ENCODE measurements at places on chromosomes 6 and 20. TPM values are rescaled to one million over a fixed set of nuclear protein-coding genes. Genes with fewer than 3 reads are reported as not detected.

DNA sequence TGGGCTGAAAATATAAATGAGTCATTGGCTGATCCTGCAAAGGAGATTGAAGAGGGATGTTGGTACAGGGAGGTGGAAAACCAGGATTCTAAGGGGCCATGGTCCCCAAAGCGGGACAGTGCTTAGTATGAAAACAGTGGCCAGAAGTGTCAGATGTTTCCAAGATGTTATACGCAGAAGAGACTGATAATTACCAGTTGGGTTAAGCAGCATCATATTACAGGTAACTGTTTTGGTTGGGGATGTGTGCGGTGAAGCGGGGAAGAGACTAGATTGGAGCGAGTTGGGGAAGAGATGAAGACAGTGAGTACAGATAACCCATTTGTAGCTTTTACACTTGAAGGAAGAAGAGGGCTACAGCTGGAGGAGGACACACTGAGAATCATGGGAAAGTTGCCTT is 80.8 kb downstream of the PLEKHG1 start:
- H3K4me3 ChIP-seq: no peak overlapping the region
- H3K4me1 ChIP-seq: peaks cover 7% of the 10 kb centered on the region
- H3K27me3 ChIP-seq: no peaks in the 10 kb centered on the region
- H3K27ac ChIP-seq: no peak overlapping the region

- H3K27me3 ChIP-seq: no peaks in the 10 kb centered on the region
- H3K36me3 ChIP-seq: no peaks in the 10 kb centered on the region
- DNase-seq: no peak
- no peak overlapping the region for H3K4me3 ChIP-seq
Measured at GRCh38 chr6:20978151-20978614, 443.9 kb downstream of the CDKAL1 start.

DNA sequence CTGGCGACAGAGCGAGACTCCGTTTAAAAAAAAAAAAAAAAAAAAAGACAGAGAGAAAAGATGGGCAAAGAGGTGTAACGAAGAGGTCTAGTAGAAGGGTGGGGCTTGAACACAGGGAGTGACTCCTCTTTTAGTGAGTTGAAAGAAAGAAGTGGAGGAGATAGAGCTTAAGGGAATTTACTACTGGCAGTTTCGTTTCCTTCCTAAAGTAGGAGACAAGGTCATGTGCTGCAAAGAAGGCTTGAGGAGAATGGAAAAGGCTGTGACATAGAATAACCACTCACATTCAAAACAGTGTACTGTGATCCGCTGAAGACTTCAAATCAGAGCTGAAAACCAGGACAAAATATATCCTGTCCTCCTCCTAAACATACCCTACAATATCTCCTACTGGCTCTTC is 63.8 kb upstream of the EIF2S2 start:
- H3K36me3 ChIP-seq: no peaks in the 10 kb centered on the region
- H3K4me3 ChIP-seq: no peak overlapping the region
- no peak for DNase-seq
- H3K4me1 ChIP-seq: no peaks in the 10 kb centered on the region
- H3K27me3 ChIP-seq: no peaks in the 10 kb centered on the region

- peak; percentile 19 for DNase-seq
- H3K27me3 ChIP-seq: no peaks in the 10 kb centered on the region
- H3K36me3 ChIP-seq: no peaks in the 10 kb centered on the region
- no peak overlapping the region for H3K4me3 ChIP-seq
- no peak overlapping the region for H3K27ac ChIP-seq
Measured at GRCh38 chr6:64280569-64280968, 645.0 kb downstream of the PHF3 start.

GRCh38 chr20:23315099-23315498 is 35.5 kb upstream of the NXT1 start:
- no peak for DNase-seq
- peak overlapping the region; percentile 39 for H3K27ac ChIP-seq
- H3K4me1 ChIP-seq: no peaks in the 10 kb centered on the region
- no peak overlapping the region for H3K4me3 ChIP-seq
- H3K27me3 ChIP-seq: no peaks in the 10 kb centered on the region

DNA sequence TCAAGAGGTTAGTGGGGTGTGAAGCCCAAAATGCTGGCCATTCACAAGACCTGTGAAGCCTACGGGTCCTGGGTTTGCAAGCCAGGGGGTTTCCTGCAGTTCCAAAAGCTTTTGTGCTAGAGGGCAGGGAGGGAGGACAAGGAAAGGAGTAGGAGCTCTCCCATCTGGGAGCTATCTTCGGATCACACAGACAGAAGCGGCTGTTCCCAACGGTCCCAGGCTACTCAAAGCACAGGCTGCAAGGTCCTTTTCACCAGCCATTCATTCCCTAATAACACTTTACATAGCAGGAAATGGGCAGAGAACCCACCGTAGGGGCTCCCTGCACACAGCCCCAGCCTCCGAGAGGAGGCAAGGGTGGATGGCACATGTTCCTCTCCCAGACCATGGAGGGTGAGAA is 296.9 kb downstream of the FOXC1 start:
- H3K27me3 ChIP-seq: no peaks in the 10 kb centered on the region
- no peak for DNase-seq
- no peak overlapping the region for H3K27ac ChIP-seq
- no peaks in the 10 kb centered on the region for H3K4me1 ChIP-seq
- no peak overlapping the region for H3K4me3 ChIP-seq

GRCh38 chr6:157600807-157601206 is 219.8 kb downstream of the ZDHHC14 start:
- DNase-seq: no peak
- H3K4me1 ChIP-seq: peaks cover 6% of the 10 kb centered on the region
- no peaks in the 10 kb centered on the region for H3K36me3 ChIP-seq
- no peak overlapping the region for H3K4me3 ChIP-seq
- H3K27me3 ChIP-seq: no peaks in the 10 kb centered on the region

DNA sequence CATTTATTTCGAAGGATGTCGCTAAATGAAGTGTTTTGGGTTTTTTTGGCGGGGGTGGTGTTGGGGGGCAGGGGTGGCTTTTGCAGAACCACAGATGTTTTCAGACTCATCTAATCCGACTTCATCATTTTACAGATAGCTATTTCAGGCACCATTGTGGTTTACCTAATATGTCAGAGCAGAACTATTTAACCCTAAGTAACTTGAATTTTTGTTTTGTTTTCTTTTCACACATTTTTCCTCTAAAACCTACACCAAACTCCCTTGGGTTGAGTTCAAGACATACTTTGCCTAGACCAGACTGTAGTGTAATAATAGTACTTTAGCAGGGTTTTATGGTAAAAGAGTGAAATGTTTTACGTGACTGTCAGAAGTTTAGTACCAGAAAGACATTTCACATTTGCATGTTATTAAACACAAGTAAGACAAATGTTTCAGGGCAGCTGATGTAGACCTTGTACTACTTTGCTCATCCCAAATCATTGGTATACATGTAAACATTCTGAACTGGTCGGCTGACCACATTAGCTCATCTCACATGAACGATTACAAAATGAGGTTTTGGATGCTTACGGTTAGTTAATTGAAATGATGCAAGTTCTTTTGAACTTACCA is 37.7 kb downstream of the MAP3K4 start:
- DNase-seq: no peak
- peak overlapping the region; percentile 32 for H3K27ac ChIP-seq
- H3K27me3 ChIP-seq: no peaks in the 10 kb centered on the region
- H3K4me3 ChIP-seq: no peak overlapping the region
- peaks cover 23% of the 10 kb centered on the region for H3K4me1 ChIP-seq

DNA sequence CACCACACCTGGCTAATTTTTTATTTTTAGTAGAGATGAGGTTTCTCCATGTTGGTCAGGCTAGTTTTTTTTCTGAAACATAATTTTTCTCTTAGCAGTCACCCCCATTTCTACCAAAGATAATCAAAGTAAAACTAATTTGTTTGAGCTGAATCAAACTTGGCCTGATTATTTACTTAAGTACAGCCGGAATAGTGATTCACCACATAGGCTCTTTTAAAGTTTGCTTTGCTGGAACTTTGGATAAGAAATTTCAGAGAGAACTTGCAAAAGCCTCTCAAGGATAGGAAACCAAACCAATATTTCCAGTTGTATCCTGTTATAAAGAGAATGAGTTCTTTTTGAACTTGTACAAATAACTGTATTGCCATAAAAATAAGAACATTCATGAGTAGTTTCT is 105.0 kb upstream of the SYNCRIP start:
- no peaks in the 10 kb centered on the region for H3K27me3 ChIP-seq
- H3K4me1 ChIP-seq: no peaks in the 10 kb centered on the region

- H3K4me1 ChIP-seq: no peaks in the 10 kb centered on the region
- no peaks in the 10 kb centered on the region for H3K36me3 ChIP-seq
- H3K4me3 ChIP-seq: no peak overlapping the region
- DNase-seq: no peak
- H3K27ac ChIP-seq: no peak overlapping the region
Measured at GRCh38 chr6:17408081-17408480, 14.7 kb downstream of the CAP2 start.

DNA sequence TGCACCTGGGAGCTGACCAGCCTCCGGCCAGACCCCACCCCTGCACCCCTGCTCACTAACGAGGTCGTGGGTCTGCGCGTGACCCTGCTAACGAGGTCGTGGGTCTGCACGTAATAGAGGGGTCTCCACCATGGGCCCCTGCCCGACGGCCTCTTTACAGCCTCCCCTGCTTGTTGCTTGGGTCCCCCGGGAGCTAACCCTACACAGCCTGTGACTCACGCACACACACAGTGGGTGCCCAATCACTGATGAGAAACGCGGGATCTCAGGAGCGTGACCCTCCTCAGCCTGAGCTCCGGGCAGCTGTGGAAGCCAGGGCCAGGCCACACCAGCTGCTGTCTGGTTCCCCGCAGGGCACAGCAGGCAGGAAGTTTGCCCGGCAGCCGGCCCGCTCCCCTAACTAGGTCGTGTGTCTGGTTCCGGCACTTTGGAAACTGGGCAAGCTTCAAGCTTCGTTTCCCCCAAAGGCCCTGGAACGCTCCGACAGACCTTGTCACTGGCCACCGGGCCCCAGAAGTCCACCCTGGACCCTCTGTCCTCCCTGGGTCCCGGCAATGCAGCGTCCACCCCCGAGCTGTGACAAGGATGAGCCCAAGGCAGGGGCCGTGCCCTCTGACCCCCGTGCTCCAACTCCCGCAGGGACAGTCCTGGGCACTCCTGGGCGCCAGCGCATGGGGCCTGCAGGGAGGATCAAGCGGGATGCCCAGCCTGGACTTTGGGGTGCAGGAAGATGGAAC is 767 bp downstream of the PTK6 start:
- H3K36me3 ChIP-seq: no peaks in the 10 kb centered on the region
- H3K4me1 ChIP-seq: peaks cover 55% of the 10 kb centered on the region
- peaks cover 10% of the 10 kb centered on the region for H3K27me3 ChIP-seq
- H3K27ac ChIP-seq: peak overlapping the region; percentile 89

DNA sequence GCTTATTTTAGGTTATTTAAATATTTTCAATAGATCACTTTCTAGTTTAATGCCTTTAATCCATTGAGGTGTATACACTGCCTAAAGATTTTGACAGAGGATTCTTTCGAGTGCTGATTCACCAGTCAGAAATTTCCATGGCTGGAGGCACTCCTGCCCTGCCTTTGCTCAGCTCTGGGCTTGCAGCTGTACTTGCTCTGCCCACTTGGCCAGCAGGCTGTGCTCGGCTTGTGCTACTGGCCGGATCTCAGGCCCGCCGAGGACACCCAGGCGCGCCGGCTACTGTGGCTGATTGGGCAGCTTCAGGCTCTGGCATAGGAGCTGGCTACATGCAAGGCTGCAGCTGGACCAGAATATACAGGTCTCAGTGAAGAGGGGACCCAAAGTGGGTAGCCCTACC is 675.1 kb upstream of the MMS22L start:
- no peak overlapping the region for H3K4me3 ChIP-seq
- H3K4me1 ChIP-seq: no peaks in the 10 kb centered on the region
- no peaks in the 10 kb centered on the region for H3K27me3 ChIP-seq
- no peak for DNase-seq
- H3K27ac ChIP-seq: no peak overlapping the region

GRCh38 chr6:71333697-71334096 is 45.1 kb downstream of the OGFRL1 start:
- DNase-seq: no peak
- H3K27me3 ChIP-seq: no peaks in the 10 kb centered on the region
- no peak overlapping the region for H3K27ac ChIP-seq
- no peak overlapping the region for H3K4me3 ChIP-seq

GRCh38 chr6:21594416-21595281 is 1.1 kb downstream of the SOX4 start:
- peak overlapping the region; percentile 98 for H3K27ac ChIP-seq
- peak overlapping the region; percentile 97 for H3K4me3 ChIP-seq
- H3K27me3 ChIP-seq: no peaks in the 10 kb centered on the region

DNA sequence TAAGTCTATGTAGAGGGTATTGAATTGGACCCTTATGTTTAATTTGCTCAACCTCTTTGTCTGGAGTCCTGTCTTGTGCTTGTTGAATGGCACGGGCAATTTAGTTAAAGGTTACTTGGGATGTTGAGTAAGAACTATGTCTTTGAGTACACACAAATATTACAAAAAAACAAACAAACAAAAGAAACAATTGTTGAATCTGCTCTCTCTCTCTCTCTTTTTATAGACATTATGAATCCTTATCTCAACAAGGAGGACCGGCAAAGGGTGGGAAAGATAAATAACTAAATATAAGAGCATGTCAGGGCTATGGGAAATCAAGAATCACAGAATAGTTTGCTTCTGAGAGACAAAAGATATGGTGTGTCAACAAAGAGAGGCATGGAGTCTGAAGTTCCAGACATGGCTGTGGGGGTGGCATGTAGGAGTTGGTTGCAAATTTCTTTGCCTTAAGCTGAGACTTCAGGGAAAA is 608.6 kb downstream of the UTRN start:
- H3K27me3 ChIP-seq: no peaks in the 10 kb centered on the region
- H3K4me1 ChIP-seq: no peaks in the 10 kb centered on the region
- no peaks in the 10 kb centered on the region for H3K36me3 ChIP-seq
- no peak for DNase-seq
- H3K27ac ChIP-seq: no peak overlapping the region
- H3K4me3 ChIP-seq: no peak overlapping the region

- no peaks in the 10 kb centered on the region for H3K36me3 ChIP-seq
- peaks cover 31% of the 10 kb centered on the region for H3K4me1 ChIP-seq
- H3K27me3 ChIP-seq: no peaks in the 10 kb centered on the region
- no peak overlapping the region for H3K4me3 ChIP-seq
- H3K27ac ChIP-seq: no peak overlapping the region
Measured at GRCh38 chr20:50371878-50372769, 138.1 kb upstream of the PTPN1 start.

GRCh38 chr20:50673466-50674137 is 17.7 kb downstream of the RIPOR3 start:
- H3K27ac ChIP-seq: peak overlapping the region; percentile 45
- H3K36me3 ChIP-seq: no peaks in the 10 kb centered on the region
- H3K4me3 ChIP-seq: no peak overlapping the region
- H3K27me3 ChIP-seq: no peaks in the 10 kb centered on the region
- peaks cover 6% of the 10 kb centered on the region for H3K4me1 ChIP-seq

GRCh38 chr6:6583836-6584235 is 4.7 kb upstream of the LY86 start:
- no peaks in the 10 kb centered on the region for H3K36me3 ChIP-seq
- H3K27me3 ChIP-seq: no peaks in the 10 kb centered on the region
- no peak overlapping the region for H3K4me3 ChIP-seq
- DNase-seq: no peak
- H3K4me1 ChIP-seq: no peaks in the 10 kb centered on the region

- H3K27ac ChIP-seq: no peak overlapping the region
- H3K4me1 ChIP-seq: peaks cover 14% of the 10 kb centered on the region
- H3K27me3 ChIP-seq: no peaks in the 10 kb centered on the region
- no peak overlapping the region for H3K4me3 ChIP-seq
- no peak for DNase-seq
Measured at GRCh38 chr6:1757131-1757530, 147.4 kb downstream of the FOXC1 start.

Gene SLC44A4
- 402 TPM for total RNA-seq

Gene SDC4
- total RNA-seq: 112 TPM

Gene WTAP
- 101 TPM for total RNA-seq

Gene TBC1D32
- total RNA-seq: 17.1 TPM

Gene C20orf141
- total RNA-seq: not detected

Gene MATN4
- total RNA-seq: not detected

Gene PSORS1C2
- not detected for total RNA-seq

Gene STX11
- total RNA-seq: not detected

Gene PRR18
- not detected for total RNA-seq

Gene ANGPT4
- total RNA-seq: not detected

Data from transverse colon (tissue), 4 donors.